Stimulated activated CD4-positive, alpha-beta T cell treated with anti-CD3 and anti-CD28 coated beads, Interleukin-1b, Interleukin-23, amount 100 ng/mL, for 1 hour (primary cell): ENCODE measurements at places on chromosomes 5 and 9.

DNA sequence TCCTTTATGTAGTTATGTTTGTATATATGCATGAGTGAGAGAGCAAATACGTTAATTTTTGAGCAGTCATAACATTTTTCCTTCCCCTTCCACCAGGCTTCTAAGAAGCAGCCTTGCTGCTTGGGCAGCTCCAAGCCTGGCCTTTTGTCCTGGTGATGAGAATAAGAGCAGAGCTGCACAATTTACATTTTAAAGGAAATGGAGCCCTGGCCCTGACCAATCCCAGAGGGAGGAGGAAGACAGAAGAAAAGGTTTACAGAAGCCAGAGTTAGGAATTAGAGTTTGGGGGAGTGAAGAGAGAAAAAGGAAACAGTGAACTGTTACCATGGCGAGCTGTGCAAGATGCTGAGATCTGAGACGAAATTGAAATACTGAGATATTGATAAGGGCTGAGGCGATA is 25.3 kb upstream of the EFNA5 start:
- no peak for DNase-seq

DNA sequence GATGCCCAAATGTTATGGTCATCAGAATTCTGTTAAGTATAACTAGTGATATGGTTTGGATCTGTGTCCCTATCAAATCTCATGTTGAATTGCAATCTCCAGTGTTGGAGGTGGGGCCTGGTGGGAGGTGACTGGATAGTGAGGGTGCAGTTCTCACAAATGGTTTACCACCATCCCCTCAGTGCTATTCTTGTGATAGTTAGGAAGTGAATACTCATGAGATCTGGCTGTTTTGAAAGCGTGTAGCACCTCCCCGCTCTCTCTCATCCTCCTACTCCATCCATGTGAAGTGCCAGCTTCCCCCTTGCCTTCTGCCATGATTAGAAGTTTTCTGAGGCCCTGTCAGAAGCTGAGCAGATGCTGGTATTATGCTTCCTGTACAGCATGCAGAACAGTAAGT is 359.5 kb downstream of the TMEM167A start:
- DNase-seq: no peak

DNA sequence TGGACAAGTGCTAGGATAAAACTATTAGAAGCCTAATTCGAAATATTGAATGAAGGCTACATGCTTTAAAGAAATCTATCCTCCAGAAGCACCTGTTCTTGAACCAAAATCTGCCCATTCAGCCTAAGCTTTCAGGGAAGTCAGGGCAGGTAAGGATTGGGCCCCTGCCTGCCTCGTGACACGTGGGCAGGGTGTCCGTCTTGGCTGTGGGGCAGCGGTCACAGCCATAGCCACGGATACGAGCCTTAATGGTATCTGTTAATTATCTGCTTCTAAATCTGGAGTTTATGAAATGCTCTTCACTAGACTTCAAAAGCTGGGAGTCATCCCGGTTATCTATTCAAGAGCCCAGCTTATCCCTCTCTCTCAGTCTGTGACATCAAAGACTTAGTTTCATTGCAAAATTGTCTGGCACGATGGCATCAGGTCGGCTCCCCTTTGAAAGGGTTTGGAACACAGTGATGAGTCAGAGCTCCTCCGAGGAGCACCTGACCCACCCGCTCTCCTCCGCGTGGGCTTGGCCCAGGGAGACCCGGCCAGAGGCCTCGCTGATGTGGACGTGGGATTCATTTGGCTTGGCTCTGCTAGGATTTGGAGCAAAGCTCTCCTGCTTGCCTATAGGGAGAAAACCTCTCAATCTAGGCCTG is 135.9 kb downstream of the MACROH2A1 start:
- no peak for DNase-seq

GRCh38 chr5:174729075-174729680 is 4.8 kb downstream of the MSX2 start:
- DNase-seq: no peak

GRCh38 chr5:27048510-27048909 is 10.1 kb upstream of the CDH9 start:
- no peak for DNase-seq

DNA sequence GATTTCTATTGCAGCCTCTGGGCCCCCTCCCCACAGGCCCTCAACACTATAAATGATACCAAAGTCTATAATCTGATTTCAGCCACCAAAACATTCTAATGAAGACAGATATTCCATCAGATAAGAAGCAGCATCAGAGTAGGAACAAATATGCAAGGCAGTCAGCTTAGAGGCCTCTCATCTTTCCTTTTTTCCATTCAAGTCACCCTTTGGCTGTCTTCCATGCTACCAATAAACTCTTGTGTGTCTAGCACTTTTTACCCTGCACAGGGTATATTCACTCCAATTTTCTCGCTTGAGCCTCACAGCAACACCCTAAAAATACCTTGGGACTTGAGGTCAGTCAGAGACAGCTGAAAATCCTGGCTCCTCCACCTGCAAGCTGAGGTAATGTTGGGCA is 193.7 kb downstream of the BRINP1 start:
- no peak for DNase-seq

DNA sequence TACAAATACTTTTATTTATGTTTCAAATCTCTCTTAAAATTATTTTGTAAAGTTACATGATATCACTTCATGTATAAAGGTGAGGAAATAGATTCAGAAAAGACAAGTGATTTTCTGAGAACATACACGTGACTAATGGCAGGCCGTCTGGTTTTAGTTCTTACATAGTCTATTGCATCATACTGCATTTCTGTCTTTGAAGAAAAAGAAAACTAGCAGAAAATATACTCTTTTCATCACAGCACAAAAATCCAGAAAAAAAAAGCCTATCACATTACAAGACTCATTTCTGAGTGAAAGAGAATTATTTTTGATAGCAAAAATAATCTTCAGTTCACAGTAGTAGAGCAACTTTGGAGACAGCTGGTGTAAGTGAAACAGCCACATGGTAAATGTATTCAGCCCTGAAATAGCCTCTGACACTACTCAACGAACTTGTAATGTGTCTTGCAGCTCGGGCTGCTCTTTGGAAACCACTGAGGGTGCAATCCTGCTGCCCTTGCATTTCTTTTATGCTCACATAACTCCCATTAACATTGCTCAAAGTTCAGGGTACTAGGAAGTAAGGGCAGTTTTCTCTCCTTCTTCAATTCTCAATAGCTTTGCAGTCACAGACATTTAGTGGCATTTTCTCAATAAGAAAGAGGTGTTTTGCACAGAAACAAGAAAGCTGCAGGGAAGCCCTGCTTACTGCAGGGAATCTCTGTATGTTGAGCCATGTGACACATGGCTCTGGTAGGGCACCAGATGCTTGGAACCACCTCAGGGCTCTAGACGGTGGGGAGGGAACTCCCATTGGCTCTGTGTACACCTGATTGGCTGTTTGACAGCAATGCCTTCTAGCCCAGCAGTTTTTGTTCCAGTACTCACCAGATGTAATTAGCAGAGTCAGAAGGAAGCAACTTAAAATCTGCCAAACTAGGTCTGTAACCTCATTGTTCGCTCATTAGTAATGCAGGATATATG is 845.3 kb upstream of the PTPRD start:
- no peak for DNase-seq
